Kidney (tissue), 22 donors: ENCODE measurements at places on chromosomes 12 and 14. TPM values are rescaled to one million over a fixed set of nuclear protein-coding genes. Genes with fewer than 3 reads are reported as not detected.

- DNase-seq = no peak
These were observed 29.1 kb upstream of the APOF start for GRCh38 chr12:56391721-56392120.

DNA sequence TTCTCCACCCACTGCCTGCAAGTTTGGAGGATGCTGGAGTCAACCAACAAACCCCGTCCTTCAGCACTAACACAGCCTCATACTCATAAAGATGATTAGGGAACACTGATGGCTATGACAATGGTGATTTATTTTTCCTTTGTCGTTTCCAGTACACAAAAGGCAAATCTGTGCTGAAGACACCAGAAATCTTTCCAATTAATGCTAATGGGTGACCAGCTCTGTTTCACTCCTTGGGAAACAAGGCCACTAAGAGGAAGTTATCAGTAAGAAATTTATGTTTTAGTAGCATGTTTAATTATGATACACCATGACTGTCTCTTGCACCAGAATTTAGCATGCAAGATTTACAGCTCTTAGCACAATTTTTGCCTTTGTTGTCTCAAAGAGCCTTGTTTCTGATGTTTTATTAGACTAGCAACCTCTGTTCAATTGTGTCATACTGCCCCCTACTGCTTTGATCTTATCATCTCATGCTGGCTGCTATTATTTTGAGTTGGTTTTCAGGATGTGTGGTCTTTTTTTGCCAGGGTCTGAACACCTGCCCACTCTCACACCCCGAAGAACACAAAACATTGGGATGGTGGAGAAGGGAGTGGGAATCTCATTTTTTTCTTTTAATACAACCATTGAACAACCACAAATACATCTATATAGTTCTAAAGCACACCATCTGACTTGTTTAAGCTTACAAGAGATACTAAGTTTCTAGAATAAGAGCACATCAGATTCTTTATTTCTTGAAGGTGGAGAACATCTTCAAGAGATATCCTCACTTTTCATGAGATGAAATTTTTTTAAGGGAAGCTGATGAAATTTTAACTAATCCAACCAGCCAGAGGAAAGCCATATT lies 160.9 kb downstream of the SPTSSA start:
- peak; percentile 80 for DNase-seq

- DNase-seq = no peak
These were observed 163.0 kb upstream of the FOXG1 start for GRCh38 chr14:28603606-28604005.

DNA sequence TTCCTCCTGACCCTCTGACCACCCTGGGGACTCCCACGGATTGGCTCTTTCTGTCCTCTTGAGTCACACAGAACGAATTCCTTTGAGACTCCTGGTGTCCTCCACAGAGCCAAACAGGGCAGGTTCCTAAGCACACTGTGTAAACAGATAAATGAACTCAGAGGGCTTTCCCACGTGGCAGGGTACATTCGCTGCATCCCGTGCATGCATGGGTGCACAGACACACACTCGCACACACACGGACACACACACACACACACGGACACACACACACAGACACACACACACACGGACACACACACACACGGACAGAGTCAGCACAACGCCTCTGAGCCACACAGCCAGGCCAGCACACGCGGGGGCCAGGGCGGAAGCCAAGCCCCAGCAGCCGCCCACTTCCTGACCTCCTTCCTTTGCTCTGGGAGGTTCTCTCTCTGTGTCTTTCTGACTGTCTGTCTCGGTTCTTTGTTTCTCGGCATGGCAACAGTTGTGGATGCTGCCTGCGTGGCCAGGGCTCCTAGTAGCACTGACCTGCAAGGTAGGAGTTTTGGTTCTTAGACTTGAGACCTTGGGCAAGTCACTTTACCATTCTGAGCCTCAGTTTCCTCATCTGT lies 706 bp downstream of the CRACR2A start:
- peak; percentile 61 for DNase-seq

- peak; percentile 16 for DNase-seq
These were observed 137.4 kb downstream of the AEBP2 start for GRCh38 chr12:19576506-19577280.

DNA sequence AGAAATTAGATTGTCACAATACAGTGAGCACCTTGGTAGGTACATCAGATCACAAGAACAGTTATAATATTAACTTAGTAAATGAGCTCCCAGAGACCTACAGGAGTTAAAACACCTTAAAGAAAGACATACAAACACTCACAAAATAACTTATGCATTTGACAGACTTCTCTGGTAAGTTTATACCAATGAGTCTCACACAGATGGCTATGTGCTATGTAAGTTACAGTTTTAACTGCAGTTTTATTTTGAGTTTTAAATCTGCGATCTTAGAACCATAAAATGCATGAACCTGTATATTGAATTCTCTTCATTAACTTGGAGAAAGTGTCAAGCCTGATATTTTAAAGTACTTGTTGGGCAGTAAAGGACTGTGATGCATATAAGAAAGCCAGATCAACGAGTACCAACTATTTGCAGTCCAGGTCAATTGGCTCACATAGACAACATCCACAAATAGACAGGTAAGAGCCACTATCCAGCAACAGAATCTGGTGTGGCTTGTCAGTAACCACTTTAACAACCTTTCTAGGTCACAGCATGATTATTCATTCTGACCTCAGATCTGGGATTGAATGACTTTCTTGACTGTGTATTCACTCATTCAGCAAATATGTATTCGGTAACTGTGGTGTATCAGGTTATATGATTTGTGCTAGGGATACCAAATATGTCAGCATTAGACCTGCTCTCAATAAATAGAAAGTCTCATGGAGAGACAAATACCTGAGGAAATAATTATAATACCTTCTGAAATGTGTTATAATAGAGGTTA lies 856.6 kb upstream of the MGAT4C start:
- DNase-seq = no peak

- DNase-seq = peak; percentile 59
These were observed 47.1 kb downstream of the IL31 start for GRCh38 chr12:122126713-122127597.

- DNase-seq = no peak
These were observed 94.6 kb downstream of the TMEM30B start for GRCh38 chr14:61186341-61187195.

- no peak for DNase-seq
These were observed 2.3 kb downstream of the CLEC2B start for GRCh38 chr12:9866860-9867269.

DNA sequence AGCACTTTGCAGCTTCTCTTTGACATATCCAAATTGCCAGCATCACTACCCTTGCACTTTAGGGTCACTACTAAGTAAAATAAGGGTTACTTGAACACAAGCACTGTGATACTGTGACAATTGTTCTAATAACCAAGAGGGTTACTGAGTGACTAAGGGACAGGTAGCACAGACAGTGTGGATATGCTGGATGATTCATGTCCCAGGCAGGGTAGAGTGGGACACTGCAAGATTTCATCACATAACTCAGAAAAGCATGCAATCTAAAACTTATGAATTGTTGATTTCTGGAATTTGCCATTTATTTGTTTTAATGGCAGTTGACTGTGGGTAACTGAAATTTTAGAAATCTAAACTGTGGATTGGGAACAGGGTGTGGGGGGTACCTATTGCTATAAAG lies 218.8 kb downstream of the KITLG start:
- no peak for DNase-seq

DNA sequence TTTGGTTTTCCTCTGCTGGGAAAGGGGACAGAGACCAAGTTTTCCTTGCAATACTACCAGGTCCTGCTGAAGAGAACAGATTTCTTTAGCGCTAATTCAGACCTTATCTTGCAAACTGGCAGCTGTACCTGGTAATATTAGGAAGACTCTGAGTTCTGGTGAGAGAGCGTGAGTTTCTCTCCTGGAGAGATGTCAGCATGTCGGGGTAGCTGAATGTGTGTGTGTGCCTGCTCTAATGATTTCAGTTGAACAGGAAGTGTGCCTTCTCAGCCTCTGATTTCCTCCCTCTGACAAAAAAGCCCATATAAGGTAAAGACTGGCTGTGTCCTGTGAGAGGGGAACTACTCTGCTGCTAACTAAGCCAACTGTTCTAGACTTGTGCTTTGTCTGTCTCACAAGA lies 10.3 kb upstream of the ERP27 start:
- DNase-seq = peak; percentile 49

GRCh38 chr12:70985850-70986249 lies 65.3 kb upstream of the PTPRR start:
- no peak for DNase-seq

GRCh38 chr12:6434205-6435140 lies 10.3 kb upstream of the CD27 start:
- DNase-seq = peak; percentile 24

- DNase-seq = no peak
These were observed 7.2 kb downstream of the MYL6 start for GRCh38 chr12:56165369-56165768.

DNA sequence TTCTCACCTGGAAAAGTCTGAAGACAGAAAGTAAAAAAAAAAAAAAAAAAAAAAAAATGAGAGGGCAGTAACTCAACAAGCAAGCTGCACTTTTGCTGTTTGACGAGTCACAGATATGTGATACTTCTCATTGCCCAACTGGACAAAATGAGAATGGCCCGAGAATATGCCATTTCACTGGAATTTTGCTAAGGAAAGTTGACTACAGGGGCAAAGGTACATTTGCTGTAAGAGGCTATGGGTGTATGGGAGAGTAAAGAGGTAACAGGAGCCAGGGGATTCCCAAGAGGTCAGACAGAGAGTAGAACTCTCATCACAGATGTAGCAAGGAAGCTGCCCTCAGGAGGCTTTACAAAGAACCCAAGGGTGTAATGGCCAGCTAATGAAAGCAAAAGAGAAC lies 22.9 kb downstream of the KIF21A start:
- no peak for DNase-seq

DNA sequence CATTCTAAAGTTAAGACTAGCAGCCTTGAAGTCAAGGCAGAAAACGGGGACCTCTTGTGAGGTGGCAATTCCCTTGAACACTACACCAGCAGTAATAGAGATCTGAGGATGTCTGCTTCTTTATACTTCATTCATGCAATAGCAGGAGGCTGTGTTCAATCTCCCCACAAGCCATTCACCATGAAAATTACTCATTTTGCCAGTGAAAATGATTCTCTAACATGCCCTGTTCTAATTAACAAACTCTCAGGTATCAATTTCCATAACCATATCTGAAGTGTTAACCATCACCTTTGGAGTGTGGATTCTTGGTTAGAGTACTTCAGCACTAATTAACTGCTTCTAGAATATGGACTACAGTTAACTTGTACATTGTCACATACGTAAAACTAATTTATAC lies 3.4 kb upstream of the GLIPR1 start:
- no peak for DNase-seq

DNA sequence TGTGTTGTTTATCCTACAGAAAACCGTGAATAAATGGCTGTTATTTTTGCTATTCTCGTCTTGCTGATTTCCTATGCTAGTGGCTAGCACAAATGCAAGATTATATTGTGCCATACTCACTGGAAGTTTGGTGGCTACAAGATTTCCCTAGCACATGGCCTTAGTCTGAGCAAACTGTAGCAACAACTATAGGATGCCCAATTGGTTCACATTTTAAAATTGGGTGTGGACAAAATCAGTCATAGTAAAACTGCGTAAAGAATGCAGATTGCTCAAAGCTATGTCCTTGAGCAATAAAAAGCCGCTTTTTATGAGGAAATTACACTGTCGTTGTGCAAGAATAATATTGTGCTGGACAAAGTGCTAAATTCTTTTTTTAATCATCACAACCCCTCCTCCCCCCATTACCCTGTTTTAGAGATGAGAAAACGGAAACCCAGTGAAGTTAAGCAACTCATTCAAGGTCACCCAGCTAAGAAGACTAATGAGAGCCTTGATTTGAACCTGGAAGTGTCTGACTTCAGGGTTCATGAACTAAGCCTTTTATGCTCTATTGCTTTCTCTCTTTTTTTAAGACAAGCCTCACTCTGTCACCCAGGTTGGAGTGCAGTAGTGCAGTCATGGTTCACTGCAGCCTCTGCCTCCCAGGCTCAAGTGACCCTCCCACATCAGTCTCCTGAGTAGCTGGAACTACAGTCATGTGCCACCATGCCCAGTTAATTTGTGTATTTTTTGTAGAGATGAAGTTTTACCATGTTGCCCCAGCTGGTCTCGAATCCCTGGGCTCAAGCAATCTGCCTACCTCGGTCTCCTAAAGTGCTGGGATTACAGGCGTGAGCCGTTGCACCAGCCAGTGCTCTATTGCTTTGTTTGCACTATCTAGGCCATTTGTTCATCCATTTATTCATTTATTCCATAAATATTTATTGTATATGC lies 73.6 kb downstream of the SRGAP1 start:
- peak; percentile 84 for DNase-seq

DNA sequence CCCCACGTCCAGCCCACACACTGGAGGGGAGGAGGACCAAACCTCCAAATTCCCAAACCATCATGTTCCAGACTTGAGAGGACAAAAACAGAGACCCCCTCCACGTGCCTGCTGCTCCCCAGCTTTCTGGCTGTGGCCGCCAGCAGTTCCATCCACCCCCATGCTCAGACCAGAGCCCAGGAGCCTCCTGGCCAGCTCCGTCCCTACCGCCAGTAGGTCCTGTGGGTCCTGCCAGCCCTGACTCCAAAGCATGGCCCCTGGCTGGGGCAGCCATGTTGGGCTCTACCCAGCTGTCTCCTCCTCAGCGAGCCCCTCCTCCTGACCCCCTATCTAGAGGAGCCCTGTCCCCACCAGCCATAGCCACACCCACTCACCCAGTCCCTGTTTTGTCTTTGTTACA lies 227.3 kb upstream of the RTL1 start:
- DNase-seq = peak; percentile 45

DNA sequence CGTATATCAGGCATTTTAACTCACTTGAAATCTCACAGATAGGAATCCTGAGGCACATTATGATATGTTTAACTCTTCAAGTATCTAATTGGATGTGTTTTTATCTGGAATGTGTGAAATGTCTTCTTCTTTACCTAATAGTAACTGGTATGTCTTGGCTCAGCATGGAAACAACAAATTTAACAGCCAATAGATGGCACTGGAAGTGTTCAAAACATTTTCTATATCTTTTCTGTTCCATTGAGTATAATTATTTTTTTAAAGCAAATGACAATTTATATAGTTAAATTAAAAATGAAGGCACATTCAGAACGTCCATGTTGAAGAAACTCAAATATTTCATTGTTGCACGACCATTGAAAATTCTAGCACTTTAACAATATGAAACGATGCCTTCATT lies 164.6 kb upstream of the SLC16A7 start:
- DNase-seq = no peak

DNA sequence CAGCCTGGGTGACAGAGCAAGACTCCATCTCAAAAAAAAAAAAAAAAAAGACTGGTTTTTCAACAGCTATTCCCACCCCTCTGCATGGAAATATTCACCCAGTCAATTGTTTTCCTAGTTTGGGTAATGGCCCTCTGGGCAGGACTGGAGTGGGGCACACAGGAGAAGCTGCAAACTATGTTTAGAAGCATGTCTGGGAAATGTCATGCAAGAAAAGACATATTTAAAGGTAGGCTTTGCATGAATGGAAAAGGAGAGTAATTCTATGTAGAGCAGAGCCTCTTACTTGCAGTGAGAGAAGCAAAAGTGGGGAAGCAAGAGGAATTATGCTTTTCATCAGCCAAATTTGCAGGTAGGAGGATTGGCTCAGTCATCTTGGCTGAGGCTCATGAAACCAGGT lies 276.5 kb upstream of the PLEKHG7 start:
- DNase-seq = no peak

The KRT71 gene
- total RNA-seq = not detected

The KIF26A gene
- total RNA-seq = 12.3 TPM

The CCDC175 gene
- total RNA-seq = not detected

The CFAP54 gene
- 6.6 TPM for total RNA-seq

The RDH12 gene
- total RNA-seq = 0.22 TPM

The SLC8B1 gene
- 61.5 TPM for total RNA-seq

The PTHLH gene
- total RNA-seq = 0.72 TPM

The TGM1 gene
- total RNA-seq = 13.1 TPM
